ENCODE measurements at places on chromosomes 7 and 10. TPM values are rescaled to one million over a fixed set of nuclear protein-coding genes. Genes with fewer than 3 reads are reported as not detected.

Gene PIK3CG
- 0.03 TPM for total RNA-seq

Gene TSPAN12
- total RNA-seq, result 5.2 TPM

Gene CACUL1
- total RNA-seq, result 30.0 TPM

Gene GPR146
- total RNA-seq, result 16.4 TPM

Gene KEL
- not detected for total RNA-seq

Gene COMTD1
- total RNA-seq, result 3.7 TPM

Gene NODAL
- total RNA-seq, result not detected

Gene UNCX
- not detected for total RNA-seq

Gene LRRN3
- 7.4 TPM for total RNA-seq

Gene ZDHHC6
- total RNA-seq, result 31.9 TPM

Gene TUBAL3
- not detected for total RNA-seq

Gene SMKR1
- 0.20 TPM for total RNA-seq

Gene PKD2L1
- not detected for total RNA-seq

Gene MRPL32
- 38.7 TPM for total RNA-seq

Gene FAM25A
- not detected for total RNA-seq

Gene MRPS33
- 21.3 TPM for total RNA-seq

Gene MYO1G
- total RNA-seq, result 0.07 TPM

Gene CCDC146
- 1.2 TPM for total RNA-seq

Gene AOC1
- total RNA-seq, result not detected

Gene POMZP3
- total RNA-seq, result 1.5 TPM

Gene VWDE
- total RNA-seq, result not detected

Measured in smooth muscle cell of the pulmonary artery (primary cell).